ENCODE measurements at places on chromosomes 4 and X.

DNA sequence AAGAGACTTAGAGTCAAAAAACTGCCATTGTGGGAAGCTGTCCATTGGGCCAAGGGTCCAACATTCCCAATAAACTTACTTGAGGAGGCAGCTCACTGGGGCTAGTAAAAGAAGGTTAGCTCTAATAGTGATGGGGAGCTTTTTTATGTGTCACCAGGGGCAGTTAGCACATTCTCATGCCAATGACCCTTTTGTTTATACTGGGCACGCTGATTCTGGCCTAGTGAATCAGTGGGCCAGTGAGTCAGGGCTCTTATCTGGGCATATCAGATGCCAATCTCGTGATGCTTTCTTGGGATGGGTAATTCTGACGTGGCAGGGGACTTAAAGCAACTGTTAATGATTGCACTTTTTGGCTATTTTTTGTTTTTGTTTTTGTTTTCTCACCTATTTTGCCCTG is 27.8 kb downstream of the TCEAL1 start:
- DNase-seq, result no peak

DNA sequence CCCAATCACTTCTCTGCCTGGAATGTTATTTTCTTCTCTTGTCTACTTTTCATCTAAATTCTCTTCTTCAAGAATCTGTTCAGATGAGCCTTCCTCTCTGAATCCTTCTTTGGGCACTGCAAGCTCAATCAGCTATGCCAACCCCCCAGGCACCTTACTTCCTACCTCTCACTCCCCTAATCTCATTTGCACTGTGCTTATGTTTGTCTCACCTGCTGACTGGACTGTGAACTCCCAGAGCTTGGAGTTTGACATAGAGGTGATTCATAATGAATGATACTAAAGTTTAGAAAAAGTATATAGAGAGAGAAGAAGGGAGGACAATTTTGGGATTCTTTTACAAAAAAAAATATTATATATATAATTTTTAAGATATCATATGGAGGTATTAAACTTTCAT is 36.3 kb downstream of the ANXA10 start:
- no peak for DNase-seq

DNA sequence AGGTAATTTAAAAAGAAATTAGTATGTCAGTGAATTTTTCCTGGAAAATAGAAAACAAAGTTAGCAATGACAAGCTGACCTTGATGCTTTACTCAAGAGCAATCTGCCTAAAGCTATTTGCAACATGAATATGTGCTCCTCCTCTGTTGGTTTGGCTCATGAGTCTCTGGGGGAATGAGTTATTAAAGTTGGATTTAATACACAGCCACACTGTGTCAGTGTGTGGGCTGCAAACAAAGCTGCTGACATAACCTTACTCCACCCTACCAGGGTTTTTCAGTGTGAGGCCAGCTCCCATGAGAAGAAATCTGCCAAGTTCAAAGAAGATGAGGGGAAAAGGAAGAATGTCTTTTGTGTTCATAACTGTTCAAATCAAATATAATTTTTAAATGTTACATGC is 280.5 kb downstream of the TLL1 start:
- no peak for DNase-seq

GRCh38 chr4:26953770-26954423 is 93.3 kb downstream of the STIM2 start:
- no peak for DNase-seq

- DNase-seq, result no peak
Measured at GRCh38 chrX:72340626-72341025, 34.9 kb upstream of the CITED1 start.

DNA sequence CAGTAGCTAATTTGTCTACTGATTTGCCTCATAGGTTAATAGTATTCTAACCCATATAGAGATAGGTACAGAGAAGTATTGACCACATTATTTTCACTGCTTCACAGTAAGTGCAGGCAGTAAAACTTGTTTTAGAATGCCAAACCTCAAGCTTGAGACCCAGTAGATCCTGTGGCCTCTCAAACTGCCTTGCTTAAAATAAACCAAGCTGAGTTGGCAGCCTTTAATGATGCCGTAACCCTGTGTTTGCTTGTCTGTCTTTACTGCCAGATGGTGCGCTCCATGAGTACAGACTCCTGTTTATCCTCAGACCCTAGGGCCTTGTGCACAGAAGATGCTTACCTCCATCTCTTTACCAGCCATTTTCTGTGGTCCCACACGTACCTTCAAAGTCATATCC is 50.8 kb downstream of the ANXA3 start:
- no peak for DNase-seq

- DNase-seq, result no peak
Measured at GRCh38 chr4:118773429-118773792, 62.5 kb downstream of the SEC24D start.

- DNase-seq, result no peak
Measured at GRCh38 chr4:161721947-161722346, 441.9 kb downstream of the FSTL5 start.

GRCh38 chr4:101953949-101954348 is 163.4 kb downstream of the BANK1 start:
- no peak for DNase-seq

DNA sequence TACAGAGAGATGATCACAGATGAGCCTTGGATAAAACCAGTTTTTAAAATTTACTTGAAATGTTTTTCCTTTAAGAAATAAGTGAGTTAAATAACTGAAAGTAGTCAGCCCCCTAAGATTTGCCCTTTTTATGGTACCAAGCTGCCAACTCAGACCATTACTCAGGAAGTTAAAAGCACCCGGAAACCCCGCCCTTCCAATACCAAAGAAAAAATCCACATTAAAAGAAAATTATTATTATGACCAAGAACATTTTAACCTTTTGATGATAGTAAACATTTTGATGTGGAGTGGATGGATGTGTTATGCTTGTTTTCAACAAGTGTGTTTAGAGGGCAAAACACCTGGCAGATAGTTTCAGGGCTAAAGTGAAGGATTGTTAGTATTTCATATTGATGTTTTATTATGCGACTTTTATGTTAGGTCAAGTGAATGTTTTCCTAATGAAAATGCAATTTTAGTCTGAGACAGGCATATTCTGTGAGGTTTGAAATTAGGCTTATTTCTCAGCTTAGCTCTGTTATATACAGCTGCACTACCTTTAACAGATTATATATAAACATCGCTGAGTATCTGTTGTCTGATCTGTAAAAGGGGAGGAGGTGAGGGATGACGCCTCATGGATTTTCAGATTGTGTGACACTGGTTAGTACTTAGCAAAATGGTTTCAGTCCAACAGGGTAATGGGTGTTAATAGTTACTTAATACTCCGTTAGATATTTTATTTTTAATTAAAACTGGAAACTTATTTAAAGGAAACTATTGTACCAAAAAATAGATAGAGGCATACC is 89.0 kb downstream of the KDM6A start:
- no peak for DNase-seq

DNA sequence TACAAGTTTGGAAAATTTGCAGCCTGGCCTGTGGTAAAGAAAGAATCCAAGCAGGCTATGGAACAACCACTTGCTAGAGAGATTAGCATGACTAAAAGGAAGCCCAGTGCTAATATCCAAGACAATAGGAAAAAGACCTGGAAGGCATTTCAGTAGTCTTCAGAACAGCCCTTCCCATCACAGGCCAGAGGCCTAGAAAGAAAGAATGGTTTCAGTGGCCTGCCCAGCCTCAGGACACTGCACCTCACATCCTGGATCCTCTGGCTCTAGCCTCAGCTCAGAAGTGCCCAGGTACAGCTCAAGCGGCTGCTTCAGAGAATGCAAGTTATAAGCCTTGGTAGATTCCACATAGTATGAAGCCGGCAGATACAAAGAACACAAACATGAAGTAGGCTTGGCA is 449.8 kb upstream of the AR start:
- DNase-seq, result no peak

GRCh38 chr4:11635342-11635741 is 206.6 kb upstream of the HS3ST1 start:
- DNase-seq, result no peak

- no peak for DNase-seq
Measured at GRCh38 chrX:139826065-139827044, 106.5 kb downstream of the ATP11C start.

GRCh38 chrX:49177338-49177833 is 5.7 kb downstream of the PLP2 start:
- DNase-seq, result no peak

- no peak for DNase-seq
Measured at GRCh38 chr4:2767705-2768074, 11.6 kb upstream of the TNIP2 start.

DNA sequence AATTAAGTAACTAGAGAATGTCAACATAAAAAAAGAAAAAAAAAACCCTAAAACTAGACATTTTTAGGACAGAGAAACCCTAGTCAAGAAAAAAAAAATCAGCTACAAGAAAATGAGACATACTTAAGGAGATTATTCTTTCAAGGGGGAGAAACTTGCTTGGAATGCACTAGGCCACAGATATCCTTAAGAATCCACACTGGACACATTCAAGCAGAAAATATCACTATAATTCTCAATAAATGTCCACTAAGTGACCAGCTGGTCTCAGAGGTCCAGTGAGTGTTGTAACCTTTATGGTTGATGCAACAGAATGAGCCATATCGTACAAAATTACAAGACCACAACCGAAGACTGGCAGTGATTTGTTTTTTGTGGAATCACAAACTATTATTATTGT is 15.6 kb upstream of the IBSP start:
- DNase-seq, result no peak

- no peak for DNase-seq
Measured at GRCh38 chr4:52996261-52997131, 134.4 kb downstream of the RASL11B start.

- no peak for DNase-seq
Measured at GRCh38 chr4:128519163-128519830, 231.7 kb upstream of the PGRMC2 start.

DNA sequence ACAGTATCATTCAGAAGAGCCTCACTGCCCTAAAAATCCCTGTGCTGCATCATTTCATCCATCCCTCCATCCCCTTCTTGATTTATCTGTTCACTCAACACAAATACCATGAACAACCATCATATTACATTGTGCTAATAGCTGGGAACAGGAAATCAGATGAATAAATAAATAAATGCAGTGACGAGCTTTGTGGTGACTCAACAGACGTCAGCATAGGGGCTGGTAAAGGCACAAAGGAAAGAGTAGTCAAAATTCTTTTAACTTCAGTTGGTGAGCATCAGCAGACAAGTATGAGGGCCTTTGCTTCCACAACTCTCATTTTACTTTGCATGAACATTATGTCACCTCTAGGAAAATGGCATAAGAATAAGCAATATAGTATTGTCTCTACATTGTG is 65.5 kb downstream of the EDNRA start:
- no peak for DNase-seq

- DNase-seq, result no peak
Measured at GRCh38 chr4:74453037-74453635, 8.2 kb downstream of the AREG start.

GRCh38 chr4:127781300-127782024 is 660 bp upstream of the HSPA4L start:
- DNase-seq, result no peak

DNA sequence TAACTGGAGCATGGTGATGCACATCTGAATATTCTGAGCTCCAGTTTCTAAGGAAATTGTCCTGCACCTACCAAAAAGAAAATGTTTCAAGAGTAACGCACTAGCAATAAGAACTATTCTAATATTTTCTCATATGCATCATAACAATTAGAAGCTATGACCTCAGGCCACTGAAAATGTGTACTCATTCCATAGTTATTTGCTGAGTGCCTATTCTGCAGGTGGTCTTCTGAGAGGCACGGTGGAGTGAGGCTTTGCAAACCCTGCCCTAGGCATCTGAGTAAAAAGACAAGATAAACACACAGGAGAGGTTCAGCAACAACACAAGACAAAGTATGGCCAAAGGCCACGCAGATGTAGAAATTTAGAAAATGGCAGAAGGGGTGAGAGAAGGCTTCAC is 23.7 kb downstream of the SLC10A6 start:
- DNase-seq, result no peak

DNA sequence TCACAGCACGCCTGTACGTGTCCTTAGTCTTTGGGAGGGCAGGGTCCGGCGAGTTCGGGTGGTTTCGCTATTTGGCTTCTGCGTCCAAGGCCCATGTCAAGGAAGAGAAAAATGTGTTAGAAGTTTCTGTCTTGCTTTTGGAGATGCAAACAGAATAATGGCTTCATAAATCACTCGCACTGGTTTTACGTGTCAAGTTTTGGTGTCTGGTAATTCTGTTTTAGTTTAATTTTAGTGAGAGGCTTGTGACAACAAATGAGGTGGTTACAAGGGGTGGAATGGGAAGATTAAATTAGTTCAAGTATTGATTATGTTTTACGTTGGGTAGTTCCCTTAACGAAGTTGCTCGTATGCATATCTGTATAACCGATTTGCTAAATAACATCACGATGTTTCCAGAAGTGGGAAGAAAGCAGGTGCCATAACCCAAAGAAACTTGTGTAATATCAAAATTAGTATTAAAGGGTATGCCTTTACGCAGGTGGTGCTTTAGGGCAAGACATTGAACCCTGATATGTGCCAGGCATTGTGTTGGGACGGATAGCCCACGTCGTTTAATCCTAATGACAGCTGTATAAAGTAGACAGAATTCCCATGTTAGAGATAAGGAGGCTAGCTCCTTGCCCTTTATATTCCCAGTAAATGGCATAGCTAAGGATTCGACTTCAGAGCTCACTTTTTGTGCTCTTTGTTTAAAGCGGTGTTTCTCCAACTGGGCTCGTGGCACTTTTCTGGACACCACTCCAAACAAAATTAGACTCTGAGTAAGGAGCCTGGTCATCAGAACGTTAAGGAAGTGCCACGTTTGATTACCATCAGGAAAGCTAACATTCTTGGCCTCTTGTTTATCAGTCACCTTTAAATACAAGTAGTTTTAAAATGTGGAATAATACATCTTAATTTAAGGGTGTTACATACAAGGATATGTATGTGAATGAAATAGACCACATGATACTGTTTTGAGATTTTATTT is 843 bp downstream of the RPL34 start:
- DNase-seq, result no peak

GRCh38 chr4:139030614-139031235 is 15.1 kb downstream of the NOCT start:
- peak; percentile 63 for DNase-seq

DNA sequence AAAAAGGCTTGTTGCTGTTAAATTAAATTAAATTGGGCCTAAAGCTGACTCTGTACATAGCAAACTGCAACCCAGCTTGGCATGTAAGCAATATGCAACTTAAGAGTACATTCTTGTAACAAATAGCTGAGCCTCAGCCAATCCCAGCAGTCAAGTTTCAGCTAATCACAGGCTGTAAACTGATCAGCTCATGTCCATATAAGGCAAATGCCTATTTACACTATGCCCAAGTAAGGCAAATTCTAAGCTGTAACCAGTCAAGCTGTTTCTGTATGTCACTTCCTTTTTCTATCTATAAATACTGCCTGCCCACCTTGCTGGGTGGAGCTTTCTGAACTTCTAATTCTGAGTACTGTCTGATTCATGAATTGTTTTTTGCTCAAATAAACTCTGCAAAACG is 429.1 kb upstream of the FTHL17 start:
- no peak for DNase-seq

GRCh38 chrX:45847961-45848360 is 647.3 kb upstream of the DIPK2B start:
- DNase-seq, result no peak
